ENCODE measurements at places on chromosomes 7 and 10.

GRCh38 chr10:78342827-78343653, 309.4 kb downstream of the RPS24 start:
- no peak for DNase-seq

- no peak for DNase-seq
Measured at GRCh38 chr10:91880310-91880709, 29.0 kb downstream of the FGFBP3 start.

DNA sequence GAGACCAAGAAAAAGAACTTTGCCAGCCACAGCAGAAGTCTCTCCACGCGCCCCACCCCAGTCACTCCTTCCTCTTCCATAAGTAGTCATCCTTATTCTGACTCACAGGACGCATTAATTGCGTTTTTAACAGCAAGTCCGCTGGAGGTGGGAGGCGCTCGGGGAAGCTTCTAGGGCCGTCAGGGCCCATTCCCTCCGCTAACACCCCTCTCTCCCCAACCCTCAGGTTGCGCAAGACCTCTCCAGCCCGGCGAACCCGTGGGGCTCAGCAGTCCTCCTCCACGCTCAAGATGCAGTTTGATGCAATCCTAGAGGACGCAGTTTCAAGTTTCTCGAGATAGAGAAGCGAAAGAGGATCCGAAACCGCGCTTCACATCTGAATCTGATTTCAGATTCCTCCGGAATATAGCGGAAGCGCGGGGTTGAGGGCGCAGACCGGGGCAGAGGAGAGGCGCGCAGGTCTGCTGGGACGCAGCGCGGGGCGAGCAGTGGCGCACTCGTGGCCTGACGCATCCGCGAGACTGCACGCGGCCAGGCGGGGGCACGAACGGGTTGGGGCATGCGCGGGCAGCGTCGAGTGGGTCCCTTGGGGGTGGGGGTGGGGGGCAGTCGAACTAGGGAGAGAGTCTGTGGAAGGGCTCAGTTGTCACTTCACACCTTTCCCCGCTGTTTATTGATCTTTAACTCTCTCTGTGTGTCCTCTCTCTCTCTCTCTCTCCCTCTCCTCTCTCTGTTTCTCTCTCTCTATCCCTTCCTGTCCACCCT, 37.8 kb upstream of the PSAP start:
- peak; percentile 58 for DNase-seq

GRCh38 chr10:11225935-11226334, 208.3 kb downstream of the CELF2 start:
- peak; percentile 50 for DNase-seq

DNA sequence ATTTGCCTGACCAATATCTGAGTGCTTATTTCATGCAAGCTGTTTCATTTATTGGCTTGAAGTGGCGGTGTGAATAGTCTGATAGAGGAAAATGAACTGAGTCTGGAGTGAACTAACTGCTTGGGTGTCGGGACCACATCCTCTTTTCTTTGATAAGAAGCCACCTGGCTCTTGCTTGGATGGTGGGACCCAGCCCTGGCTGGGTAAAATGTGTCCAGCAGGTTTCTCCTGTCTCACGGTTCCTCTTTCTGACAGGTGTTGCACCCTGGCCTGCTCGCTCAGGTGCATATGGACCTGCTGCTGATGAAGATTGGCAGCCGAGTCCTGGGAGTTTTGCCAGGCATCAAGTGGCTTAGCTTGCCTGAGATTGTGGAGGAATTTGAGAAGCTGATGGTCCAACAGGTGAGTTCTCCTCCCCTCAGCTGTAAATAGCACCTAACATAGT, 1.6 kb downstream of the ADCK2 start:
- DNase-seq: no peak

- DNase-seq: no peak
Measured at GRCh38 chr7:104814126-104814525, 199.9 kb upstream of the KMT2E start.

DNA sequence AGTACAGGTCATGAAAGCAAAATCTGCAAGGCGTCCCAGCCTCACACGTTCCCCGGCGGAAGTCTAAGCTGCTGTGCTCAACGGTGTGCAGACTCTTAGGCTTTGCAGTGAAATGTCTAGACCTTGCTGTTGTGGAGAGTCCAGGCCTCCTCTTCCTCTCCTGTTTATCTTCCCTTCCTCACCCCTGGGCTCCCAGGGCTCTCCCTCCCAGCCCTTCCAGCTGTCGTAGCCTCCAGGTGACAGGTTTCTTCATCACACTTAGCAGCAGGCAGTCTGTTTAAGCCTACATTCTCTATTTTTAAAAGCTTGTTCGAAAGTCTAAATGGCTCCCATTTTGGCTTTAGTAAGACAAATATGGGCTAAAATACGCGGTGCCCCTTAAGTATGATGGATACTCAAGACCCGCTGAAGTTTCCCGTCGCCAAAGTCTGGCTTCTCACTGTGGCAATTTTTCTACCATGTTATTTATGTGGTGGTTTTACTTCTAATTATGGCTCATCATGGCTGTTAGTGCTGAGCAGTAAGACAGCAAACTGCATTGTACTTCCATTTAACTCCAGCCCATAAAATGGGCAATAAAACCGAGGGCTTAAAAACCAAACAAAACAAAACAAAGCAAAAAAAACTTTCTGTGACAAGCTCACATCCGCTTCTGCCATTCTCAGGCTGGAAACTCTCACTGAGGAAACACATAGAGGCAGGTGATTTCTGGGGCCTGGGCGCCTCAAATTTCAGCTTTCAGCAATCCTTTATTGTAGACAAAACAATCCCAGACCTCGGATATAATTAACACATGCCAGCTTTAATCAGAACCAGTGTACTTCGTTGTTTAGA, 243.2 kb downstream of the SNX10 start:
- DNase-seq: no peak

DNA sequence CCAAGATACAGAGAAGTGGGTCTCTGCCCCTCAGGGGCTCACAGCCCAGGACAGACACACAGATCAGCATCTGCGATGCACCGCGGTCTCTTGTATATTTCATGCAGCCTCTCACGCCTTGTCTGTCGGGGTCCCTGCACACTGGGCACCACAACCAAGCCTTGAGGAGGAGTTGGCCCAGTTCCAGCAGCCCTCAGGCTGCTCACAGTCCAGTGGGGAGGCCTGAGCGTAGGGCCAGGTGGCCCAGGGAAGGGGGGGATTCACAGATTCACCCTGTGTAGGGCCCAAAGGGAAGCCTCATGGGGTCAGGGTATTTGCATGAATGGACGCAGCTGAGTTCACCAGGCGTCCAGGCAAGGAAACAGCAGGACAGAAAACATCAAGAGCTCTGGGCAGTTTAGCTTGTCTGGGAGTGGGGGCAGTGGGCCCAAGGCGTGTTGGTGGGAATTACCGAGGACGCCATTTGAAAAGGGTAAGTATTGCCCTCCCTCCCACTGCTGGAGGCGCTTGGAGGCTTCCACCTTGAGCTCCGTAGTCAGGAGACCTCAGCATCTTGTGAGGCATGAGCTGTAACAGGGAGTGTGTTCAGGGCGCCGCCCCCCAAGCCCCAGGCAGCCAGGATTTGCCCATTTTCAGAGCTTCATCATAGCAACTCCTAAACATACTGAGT, 129.1 kb upstream of the CHST15 start:
- no peak for DNase-seq

GRCh38 chr7:38311329-38311937, 38.0 kb upstream of the TARP start:
- no peak for DNase-seq

- DNase-seq: no peak
Measured at GRCh38 chr10:117311261-117311660, 64.0 kb downstream of the PDZD8 start.

DNA sequence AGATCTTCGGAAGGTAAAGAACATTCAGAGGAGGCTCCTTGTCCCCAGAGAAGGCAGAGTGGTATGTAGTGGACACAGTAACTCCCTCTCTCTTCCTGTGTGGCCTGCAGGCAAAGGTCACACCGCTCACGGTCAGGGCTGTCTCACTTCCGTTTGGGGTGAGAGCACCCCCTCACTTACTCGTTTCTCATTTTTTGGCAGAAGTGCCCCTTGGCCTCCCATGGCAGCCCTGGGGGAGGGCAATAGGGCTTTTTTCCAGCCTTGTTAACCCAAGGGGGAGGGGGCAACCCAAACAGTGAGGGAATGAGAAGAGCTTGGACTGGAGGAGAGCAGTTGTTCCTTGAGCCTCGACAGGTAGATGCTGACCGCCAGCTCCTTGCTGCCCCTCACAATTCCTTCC, 31.8 kb upstream of the SRGN start:
- DNase-seq: no peak

GRCh38 chr7:45886931-45887667, 1.2 kb upstream of the IGFBP1 start:
- DNase-seq: no peak

DNA sequence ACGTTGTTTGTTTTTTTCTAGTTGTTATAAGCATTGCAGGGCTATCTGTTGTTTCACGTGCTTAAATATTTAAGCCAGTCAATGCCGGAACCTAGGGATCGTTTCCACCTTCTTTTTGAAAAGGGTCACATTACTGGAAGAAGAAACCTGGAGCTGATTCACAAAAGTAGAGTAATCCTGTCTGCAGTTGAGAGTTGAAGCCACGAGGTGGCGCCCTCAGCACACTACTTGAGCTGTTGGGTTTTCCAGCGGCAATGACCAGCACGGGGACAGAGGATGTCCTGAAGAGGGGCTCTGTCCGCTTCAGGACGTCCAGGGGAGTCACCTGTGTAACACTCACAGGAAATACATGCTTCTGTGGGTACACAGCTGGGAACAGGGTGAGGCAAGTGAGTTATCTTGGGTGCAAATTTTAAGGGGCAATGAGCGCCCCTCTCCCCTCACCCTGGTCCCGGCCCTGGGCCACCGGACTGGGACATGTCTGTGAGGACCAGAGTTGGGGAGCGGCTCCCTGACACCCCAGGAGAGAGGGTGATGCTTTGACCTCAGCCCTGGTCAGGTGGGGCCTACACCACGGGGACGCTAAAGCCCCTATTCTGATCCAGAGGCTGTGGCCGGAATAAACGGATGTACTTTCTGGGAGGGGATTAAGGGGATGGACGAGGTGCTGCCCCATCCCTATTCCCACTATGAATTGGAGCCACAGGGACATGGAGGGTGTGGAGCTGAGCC, 26.3 kb upstream of the WDFY4 start:
- peak; percentile 41 for DNase-seq

DNA sequence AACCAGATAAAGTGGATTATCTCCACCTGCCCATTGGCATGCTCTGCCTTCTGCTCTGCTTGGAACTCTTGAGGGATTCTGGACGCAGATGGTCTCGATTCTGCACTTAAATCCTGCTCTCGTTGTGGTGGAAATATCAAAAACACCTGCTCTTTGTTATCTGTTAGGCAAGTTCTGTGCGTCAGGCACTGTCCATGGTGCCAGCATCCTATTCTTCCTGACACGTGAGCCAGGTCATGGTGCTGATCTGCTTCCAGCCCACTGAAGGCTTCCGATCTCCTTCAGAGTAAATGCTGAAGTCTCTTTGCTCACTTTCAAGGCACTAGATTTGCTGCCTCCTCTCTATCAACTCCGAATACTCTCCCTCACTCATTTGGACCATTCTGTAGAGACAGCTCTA, 505.6 kb downstream of the HTR7 start:
- no peak for DNase-seq

DNA sequence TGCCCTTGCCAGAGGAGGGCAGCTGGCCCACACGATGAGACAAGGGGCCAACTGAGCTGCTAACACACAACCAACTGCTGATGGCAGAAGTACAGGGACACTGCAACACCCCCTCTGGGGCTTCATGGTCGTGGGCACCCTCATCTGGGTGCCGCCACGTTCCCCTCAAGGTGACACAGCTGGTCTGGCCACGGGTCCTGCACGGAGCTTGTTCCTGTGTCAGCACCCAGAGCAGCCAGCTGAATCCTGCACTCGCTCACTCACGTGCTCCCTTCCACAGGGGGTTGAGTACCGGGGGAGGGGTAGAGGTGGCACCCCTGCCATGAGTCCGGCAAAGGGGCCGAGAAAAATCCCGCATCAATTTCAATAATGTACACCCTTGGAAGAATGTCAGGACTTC, 1319.1 kb downstream of the REEP3 start:
- no peak for DNase-seq

DNA sequence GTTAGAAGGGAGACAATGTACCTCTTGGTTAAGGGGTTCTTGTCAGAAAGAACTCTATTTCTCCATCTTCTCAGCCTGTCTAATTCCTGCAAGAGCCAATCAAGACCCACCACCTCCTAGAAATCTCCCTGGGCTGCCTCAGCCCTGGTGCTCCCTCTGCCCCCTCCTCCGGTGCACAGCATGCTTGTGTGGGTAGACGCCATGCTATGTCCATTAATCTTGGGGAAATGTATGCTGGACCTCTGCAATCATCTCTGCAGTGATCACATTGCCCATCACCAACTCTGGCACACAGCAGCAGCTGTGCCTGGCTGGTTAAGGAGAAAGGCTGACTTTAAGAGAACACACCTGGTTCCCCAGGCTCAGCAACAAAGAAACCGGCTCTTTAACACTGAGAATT, 37.3 kb downstream of the SH3PXD2A start:
- no peak for DNase-seq

GRCh38 chr10:26540601-26541000, 102.5 kb downstream of the APBB1IP start:
- DNase-seq: no peak

GRCh38 chr7:37074370-37074769, 350.1 kb upstream of the AOAH start:
- DNase-seq: no peak

- DNase-seq: no peak
Measured at GRCh38 chr10:34722404-34722803, 92.7 kb downstream of the PARD3 start.

- DNase-seq: no peak
Measured at GRCh38 chr7:119452401-119452800, 820.6 kb upstream of the KCND2 start.

DNA sequence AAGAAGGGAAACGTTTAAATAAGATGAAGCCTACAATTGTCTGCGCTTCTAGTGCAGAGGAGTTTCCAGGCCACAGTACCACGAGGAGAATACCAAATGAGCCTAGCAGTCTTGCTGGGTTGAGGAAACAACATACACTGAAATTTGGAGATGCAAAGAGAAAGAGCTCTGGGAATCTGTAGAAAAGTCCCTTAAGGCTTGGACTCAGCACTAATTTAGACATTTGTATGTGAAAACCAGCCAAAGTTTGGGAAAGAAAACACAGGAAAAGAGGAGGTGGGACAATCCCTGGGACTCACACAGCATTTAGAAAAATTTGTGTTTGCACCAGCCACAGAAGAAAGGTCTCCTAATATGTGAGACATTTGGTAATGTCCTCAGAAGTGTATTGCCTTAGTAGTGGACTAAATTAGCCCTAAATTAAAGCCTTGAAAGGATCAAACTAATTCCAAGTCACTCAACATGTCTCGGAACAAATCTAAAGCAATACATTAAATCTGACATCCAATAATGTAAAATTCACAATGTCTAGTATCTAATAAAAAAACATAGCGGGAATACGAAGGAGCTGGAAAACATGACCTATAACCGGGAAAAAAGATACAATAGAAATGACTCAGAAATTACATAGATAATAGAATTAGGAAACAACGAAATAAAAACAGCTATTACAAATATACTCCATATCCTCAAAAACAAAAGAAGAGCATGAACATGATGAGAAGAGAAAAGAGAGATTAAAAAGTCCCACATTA, 187.1 kb upstream of the NAMPT start:
- DNase-seq: no peak

Measured in activated T-helper 2 cell treated with anti-CD3 and anti-CD28 coated beads, Interferon-gamma antibody, Interleukin-2, Interleukin-4, amounts not matched to agents 10 μg/mL and 5 μg/mL and 100 μg/mL, durations not matched to agents 14 hours and 24 hours and 36 hours (primary cell).